ENCODE measurements at places on chromosomes 1 and 21.

- DNase-seq = no peak
Measured at GRCh38 chr1:16717336-16718098, 22.8 kb upstream of the RNU1-4 start.

- peak; percentile 95 for DNase-seq
Measured at GRCh38 chr1:20493839-20494608, 8.0 kb upstream of the CAMK2N1 start.

DNA sequence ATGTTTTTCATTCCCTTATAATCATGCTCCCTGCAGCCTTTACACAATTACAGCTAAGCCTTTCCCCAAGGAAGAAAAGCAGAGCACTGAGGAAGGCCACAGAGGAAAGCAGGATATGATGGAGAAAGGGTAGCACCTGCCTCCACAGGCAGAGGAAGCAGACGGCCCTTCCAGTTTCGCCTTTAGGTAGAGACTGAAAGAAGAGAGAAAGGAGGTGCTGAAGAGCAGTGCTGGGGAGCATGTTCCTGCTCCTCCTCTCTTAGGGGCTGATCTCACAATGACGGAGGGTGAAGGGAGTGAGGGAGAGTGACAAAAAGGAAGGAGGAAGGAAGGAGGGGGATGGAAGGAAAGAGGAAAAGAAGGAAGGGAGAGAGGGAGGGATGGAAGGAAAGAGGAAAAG, 41.1 kb downstream of the SUSD4 start:
- DNase-seq = no peak

GRCh38 chr1:157131281-157131680, 6.9 kb downstream of the ETV3 start:
- DNase-seq = no peak

DNA sequence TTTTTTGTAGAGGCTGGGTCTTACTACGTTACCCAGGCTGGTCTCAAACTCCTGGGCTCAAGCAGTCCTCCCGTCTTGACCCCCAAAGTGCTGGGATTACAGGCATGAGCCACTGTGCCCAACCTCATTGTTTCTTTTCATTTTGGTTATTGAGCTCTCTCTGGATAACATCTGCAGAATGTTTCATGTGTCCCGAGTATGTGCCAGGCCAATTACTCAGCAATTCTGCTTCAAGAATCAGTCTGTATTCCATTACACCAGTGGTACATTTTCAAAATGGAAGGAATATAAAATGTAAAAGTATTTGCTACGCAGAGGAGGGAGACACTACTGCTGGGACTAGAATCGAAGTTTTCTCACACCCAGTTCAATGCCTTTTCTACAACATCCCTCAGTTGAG, 1.7 kb upstream of the ELOA start:
- DNase-seq = no peak

DNA sequence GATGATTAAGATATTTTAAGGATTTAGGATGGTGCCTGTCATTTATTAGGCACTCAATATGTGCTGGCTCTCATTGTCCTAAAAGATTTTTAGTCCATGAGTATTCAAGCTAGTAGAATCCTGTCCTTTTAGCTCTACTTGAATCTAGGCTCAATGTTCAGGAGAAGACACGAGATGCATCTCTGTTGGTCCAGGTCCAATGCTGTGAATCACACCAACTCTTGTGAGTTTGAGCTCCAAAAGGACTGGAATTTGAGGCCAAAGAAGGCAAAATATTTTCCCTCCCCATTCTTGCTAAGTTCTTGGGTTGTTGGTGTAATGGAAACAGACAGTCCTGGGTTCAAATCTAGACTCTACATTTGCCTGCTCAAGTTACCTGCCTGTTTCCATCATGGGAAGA, 1.4 kb upstream of the PODN start:
- DNase-seq = peak; percentile 76

DNA sequence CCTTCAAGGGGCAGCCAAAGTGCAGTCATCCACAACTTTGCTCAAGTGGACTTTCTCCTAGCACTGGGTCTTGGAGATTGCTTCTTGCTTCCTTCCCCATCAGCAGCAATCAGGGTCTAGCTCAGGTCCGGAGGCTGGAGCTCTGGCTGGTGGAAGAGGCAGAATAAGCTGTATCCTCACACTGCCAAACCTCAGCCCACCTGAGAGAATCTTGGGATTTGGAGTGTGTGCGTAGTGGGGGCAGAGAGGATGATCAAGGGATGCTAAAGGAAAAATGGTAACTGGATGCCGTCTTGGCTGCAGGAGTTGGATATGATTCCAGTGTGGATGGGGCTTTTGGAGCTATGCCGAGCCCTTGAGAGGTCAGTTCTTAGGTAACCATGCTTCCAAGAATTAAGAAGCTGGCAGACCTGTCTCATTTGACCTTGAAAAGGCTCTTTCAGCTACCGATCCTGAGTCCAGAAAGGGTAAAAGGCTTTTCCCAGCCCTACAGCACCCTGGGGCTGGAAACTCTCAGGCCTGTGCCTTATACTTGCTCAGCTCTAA, 4.5 kb upstream of the NFASC start:
- no peak for DNase-seq

DNA sequence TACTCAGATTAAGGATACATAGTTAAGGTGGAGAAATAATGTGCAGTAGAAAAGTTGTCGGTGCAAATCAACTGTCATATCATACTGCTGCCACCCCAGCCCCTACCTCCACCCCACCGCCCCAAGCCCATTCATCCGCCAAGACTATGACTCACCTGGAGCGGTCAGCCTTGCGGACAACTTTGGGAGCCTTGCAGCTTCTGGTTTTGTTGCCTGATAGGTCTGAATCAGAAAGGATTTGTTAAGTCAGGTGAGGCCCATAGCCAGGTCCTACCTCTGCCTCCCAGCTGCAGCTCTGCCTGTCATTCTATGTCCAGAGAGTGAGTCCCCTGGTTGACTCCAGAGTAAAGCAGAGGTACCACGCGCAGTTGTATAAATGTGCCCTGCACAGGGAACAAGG, 12.6 kb downstream of the C1orf162 start:
- no peak for DNase-seq

Measured in fibroblast of mammary gland (primary cell).